ENCODE measurements at places on chromosomes 11 and 22.

DNA sequence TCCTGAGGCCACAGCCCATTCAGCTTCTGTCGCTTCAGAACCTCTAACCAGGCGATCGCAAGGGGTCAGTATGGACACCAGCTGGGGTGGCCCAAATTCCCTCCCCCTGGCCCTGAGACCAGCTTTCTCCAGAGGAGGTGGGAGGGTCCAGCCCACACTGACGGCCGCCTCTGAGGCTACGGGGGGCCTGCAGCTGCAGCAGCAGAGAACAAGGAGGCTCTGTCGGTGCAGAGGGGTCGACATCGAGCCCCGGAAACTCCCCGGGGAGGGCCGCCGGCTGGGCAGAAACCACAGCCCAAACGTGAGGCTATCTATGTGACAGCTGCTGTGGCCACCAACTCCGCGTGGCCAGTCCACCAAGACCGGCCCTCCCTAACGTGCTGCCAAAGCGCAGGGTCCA, 40.8 kb downstream of the ELFN2 start:
- no peak for DNase-seq

DNA sequence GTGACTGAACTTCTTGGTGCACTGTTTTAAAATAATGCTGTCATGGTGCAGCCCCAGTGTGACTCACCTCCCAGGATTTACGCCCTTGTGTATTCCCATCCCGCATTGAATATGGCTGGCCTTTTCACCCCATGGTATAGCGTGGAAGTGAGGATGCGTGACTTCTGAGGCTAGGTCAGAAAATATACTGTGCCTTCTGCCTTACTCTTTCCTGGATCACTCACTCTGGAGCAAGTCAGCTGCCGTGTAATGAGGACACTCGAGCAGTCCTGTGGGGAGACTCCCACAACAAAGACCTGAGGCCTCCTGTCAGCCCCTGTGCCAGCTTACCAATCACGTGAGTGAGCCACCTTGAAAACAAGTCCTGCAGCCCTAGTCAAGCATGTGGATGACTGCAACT, 471.9 kb upstream of the KIRREL3 start:
- no peak for DNase-seq

DNA sequence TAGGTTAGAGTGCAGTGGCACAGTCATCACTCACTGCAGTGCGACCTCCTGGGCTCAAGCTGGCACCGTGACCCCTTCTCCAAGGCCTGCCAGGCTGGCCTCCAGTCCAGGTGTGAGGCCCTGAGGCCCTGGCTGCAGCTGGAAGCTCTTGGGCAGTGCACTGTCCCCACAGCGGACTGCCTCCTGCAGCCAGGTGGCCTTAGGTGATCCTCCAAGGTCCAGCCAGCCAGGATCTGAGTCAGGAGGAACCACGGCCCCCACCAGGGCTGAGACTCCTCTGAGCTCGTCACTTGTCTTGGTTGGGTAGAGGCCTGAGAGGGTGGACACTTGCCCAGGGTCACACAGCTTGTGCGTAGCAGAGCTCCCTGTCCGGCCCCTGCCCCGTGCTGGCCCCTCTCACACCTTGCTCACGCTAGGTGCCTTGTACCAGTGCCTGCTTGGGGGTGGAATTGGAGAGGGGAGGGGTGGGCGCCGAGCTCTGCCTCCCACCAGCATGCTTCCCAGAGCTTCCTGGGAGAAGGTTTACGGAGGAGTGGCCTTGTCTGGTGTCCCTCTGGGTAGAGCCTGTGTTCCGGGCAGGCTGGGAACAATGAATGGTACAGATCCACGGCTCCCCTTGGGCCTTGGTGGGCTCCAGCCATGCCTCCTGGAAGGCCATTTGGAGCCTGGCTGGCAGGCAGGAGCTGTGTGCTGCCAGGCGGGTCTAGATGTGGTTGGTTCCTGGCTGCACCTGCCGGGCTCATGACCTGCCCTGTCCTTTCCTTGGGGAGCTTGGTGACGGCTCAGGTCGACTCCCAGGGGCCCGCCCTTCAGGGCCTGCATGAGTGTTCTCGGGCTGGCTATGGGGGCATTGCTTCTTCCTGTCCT, 20.6 kb downstream of the KCNQ1 start:
- no peak for DNase-seq

- no peak for DNase-seq
Observed at GRCh38 chr11:1827095-1827813, 7.5 kb upstream of the SYT8 start.

- DNase-seq, result no peak
Observed at GRCh38 chr22:32499666-32500065, 25.1 kb downstream of the FBXO7 start.

- DNase-seq, result no peak
Observed at GRCh38 chr11:104534278-104534677, 364.0 kb downstream of the CASP12 start.

- no peak for DNase-seq
Observed at GRCh38 chr22:18057568-18058209, 20.1 kb upstream of the PEX26 start.

DNA sequence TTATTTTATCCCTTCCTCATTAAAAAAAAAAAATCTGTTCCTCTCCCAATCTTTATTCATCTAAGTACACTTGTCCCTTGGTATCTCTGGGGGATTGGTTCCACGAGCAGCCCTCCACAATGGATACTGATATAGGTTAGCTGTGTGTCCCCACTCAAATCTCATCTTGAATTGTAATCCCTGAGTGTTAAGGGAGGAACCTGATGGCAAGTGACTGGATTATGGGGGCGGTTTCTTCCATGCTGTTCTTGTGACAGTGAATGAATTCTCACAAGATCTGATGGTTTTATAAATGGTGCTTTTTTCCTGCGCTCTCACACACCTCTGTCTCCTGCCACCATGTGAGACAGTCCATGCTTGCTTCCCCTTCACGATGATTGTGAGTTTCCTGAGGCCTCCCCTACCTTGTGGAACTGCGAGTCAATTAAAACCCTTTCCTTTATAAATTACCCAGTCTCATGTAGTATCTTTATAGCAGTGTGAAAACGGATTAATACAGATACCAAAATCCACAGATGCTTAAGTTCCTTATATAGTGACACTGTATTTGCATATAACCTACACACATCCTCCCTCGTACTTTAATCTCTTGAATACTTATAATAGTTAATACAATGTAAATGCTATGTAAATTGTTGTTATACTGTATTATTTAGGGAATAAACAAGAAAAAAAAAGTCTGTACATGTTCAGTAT, 62.0 kb downstream of the PACS1 start:
- no peak for DNase-seq

- DNase-seq, result no peak
Observed at GRCh38 chr11:60700689-60701468, 1.5 kb downstream of the MS4A8 start.

DNA sequence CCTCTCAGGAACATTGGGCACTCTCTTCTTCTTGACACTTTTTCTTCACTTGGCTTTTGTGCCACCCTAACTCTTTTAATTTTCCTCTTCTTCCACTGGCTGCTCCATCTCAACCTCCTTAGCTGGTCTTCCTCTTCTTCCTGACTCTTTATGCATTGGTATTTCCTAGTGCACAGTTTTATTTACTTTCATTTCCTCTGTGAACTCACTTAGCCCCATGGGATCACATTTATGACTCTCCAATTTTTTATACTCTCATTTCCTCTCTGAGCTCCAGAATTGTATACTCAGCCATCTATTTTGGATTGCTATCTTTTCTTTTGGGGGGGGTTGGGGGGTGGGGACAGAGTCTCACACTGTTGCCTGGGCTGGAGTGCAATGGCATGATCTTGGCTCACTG, 38.5 kb upstream of the LARGE1 start:
- DNase-seq, result no peak

DNA sequence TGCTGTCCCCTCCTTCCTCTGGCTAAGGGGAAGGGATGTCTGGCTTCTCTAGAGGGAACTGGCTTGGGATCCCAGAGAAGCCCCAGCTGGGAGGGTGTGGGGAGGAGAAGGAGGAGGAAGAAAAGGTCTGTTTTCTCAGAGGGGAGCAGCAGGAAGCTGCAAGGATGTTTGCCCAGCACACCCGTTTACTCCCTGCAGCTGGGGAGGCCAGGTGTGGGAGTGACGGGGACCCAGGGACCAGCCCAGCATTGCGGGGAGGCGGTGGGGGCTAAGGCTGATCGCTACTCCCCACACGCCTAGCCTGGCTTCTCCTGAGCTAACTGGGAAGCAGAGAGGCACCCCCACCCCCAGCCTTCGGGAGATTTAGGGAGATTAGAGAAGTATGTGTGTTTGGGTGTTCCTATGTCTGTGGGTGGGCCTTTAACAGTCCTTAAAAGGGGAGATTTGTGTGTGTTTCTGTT, 3.9 kb downstream of the CREB3L1 start:
- no peak for DNase-seq

DNA sequence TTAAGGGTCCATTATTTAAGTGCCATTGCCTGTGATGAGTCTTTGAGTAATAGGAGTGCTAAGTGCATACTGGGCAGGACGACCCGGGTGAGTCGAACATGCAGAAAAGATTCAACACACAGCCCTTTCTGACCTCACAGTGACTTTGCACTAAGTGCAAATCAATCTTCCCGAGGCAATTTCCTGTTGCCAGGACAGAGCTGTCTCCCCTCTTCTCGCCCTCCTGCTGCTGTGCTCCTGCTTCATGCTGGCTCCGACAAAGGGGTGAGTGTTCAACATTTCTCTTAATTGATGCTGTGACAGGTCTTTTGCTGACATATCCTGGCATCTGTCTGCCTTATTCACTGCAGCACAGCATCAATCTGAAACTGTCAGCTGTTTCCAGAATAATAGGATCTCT, 42.0 kb downstream of the MCHR1 start:
- DNase-seq, result no peak

GRCh38 chr11:2444821-2445745, at the start of gene KCNQ1:
TSS of gene KCNQ1 (plus strand) at chr11:2445008. CDS start at chr11:2445099, 91 bp downstream.
- no peak for DNase-seq

- DNase-seq, result no peak
Observed at GRCh38 chr22:46147471-46148267, 2.7 kb upstream of the PPARA start.

- DNase-seq, result no peak
Observed at GRCh38 chr22:37012262-37012904, 6.9 kb downstream of the TST start.

DNA sequence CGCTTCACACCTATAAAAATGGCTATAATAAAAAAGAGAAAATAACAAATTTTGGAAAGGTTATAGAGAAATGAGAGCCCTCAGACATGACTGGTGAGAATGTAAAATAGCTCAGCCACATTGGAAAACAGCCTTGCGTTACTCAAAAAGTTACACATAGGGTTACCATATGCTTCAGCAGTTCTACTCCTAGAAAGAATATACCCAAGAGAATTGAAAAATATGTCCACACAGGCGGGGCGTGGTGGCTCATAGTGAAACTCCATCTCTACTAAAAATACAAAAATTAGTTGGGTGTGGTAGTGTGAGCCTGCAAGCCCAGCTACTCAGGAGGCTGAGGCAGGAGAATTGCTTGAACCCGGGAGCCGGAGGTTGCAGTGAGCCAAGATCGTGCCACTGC, 7.6 kb upstream of the JHY start:
- DNase-seq, result no peak

GRCh38 chr11:65401073-65401802, 14.8 kb downstream of the FRMD8 start:
- no peak for DNase-seq

DNA sequence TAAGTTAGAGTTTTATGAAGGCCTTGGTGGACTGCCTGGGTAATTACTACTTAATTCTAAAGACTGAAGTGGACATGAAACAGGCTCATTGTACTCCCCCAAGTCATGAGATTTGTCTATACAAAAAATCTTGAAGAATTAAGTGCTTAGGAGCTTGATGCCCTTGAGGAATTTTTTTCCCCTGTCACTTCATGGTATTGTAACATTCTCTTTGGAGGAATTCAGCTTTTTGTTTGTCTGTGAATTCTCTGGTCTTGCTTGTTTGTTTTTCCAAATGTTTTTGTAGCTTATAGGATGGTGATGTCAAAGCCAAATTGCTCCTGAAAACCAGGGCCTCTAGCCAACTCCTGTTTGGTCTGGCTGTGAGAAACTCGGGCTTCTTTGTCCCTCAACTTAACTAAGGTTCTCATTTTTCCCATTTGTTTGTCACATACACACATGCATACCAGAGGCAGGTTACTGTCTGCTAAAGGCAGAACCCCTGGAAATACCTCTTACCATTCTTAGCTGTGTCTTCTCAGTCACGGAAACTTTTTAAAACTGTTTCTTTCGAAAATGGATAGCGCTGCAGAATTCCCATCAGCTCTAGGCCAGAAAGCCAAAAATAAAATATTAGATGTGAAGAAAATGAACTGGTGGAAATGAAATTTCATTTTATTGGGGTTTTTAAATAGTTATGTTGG, 66.9 kb downstream of the AMOTL1 start:
- no peak for DNase-seq

- DNase-seq, result no peak
Observed at GRCh38 chr11:111366560-111367410, 12.3 kb downstream of the POU2AF1 start.

DNA sequence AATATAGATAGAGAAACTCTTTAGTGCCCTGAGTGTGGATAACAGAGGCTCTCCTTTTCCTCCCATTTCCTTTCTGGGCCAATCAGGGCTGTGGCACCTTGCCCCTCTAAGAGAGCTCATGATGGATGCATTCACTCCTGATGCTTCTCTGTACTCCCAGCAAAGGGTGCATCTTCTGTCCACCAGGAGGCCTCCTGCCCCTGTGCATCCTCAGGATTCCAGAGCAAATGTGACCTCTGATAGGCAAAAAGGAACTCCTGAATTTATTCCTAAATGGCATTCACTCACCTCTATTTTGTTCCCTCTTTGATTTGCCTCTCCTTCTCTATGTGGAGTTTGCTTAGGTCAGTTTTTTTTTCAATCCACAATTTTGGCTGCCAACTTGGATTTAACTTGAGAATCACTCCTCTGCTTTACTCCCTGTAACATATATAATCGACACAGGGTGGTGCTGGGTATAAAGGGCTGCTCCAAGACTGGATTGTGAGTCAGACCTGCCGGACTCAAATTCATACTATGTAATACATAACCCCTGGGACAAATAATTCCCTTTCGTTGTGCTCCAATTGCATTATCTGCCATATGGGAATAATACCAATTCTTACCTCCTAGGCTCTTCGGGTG, 1.1 kb upstream of the MRGPRX4 start:
- no peak for DNase-seq

GRCh38 chr11:117107701-117108590, 9.7 kb upstream of the SIK3 start:
- DNase-seq, result no peak

DNA sequence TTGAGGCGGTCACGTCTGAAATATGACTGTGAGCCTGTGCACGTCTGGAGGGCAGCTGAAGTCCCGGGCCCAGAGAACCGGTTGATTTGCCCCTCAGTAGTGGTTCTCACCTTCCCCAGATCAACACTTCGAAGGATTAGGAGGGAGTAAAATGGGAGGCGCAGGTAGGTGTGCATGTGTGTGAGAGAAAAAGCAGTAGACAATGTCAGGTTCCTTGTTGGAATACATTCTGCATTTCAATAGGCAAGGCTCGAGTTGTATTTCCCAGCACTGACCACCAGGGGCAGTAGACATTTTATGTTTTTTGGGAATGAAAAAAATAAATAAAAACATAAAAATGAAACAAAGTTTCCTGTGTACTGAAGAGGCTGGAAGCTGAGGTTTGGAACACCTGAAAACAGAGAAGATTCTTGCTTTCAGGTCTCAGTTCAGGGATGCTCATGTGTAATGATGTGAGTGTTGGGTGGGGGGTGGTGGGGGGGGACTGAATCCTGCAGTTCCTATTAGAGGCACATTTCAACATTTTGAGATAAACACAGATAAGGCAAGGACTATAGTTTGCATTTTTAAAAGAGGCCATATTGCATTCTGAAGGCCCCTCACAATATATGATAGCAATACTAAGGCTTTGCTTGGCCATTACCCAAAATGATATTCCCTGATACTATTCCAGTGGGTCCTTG, 333.9 kb downstream of the CADM1 start:
- no peak for DNase-seq

GRCh38 chr11:44536788-44537516, 28.5 kb upstream of the CD82 start:
- no peak for DNase-seq

- no peak for DNase-seq
Observed at GRCh38 chr11:44145011-44145775, 49.7 kb downstream of the EXT2 start.

Data from GF-D8 (cell line).